ENCODE measurements at places on chromosomes 2 and 18.

DNA sequence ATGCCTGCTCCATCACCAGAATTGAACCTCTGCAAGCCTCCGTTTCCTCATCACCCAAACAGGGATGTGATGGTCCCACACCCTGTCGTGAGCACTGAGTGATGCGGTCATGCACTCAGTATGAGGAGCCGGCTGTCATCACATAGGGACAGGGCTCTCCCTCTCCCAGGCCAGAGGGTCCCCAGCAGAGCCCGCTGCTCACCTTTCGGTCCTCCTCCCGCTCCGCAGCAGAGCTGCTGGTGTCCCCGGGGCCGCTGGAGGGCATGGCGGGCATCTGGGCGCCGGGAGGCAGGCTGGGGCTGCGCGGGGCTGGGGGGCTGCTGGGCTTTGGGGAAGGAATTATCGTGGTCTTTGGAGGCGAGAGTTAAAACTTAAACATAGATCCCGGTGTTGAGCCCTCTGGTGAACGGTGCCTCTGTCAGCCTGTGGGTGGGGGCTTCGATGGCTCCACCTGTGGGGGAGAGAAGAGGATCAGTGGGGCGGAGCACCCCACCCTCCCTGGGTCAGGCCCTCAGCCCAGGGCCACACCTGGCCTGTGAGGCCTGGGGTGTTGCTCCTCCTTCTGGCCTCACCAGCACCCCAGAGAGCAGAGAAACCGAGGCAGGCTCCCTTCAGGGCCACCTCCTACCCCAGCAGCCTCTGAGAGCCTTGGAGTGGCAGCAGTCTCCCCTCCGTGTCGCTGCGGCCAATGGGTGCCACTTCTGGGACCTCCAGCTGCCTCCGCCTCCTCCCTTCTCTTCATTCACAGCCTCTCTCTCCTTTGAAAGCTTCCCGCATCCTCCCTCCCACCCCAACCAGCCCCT is 27.8 kb downstream of the DNMT3A start:
- no peak for DNase-seq

DNA sequence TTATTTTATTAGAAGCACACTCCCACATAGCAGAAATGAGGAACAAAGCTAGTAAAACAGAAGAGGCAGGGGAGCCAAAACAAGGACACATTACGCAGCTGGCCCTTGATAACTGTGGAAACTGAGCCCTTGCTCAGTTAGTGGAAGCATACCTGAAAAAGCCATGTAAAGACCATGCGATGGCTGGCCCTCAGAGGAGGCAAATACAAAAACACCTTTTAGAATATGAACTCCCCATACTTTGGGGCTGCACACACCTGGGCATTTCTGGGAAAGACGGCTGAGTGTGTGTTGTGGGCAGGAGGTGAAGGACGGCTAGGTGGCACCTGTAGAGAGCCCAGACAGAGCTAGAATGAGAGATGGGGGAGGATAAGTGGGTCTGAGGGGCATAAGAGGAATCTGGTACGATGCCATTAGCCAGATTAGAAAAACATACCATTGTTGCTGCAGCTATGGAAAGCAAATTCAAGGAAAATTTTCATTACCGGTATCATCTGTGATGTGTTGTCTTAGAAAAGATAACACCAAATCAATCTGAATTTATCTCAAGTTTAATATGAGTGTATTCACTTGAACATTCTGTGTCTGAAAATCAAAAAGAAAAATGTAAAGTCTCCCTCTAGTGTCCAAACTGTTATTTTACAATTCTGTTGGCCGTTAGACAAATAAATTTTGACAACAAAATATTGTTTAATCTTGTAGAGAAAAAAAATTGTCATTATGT is 45.2 kb upstream of the SULT1C3 start:
- no peak for DNase-seq

GRCh38 chr2:224038830-224039079 is 331 bp downstream of the SERPINE2 start:
- no peak for DNase-seq

GRCh38 chr2:128573531-128573930 is 254.9 kb upstream of the HS6ST1 start:
- DNase-seq = no peak

GRCh38 chr2:121253674-121254240 is 31.2 kb downstream of the TFCP2L1 start:
- no peak for DNase-seq

- no peak for DNase-seq
Observed at GRCh38 chr2:211982162-211982561, 556.4 kb downstream of the ERBB4 start.

DNA sequence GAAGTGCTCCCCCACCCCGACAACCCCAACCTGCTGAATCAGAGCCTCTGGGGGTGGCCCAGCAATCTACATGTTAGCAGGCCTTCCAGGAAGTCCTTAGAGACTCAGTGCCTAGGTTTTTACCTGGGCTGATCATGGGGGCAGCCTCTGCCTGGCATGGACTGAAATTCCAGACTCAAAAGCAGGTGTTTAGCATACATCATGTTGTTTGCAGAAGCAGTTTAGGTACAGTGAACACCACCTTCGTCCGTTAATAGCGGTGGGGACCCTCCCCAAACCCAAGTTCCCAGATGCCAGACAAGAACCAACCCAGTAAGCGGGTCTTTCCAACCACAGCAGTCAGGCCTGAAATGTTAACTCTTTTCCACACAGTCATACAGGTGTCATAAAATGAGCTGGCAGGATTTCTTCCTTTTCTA is 26.4 kb upstream of the GALR1 start:
- no peak for DNase-seq

DNA sequence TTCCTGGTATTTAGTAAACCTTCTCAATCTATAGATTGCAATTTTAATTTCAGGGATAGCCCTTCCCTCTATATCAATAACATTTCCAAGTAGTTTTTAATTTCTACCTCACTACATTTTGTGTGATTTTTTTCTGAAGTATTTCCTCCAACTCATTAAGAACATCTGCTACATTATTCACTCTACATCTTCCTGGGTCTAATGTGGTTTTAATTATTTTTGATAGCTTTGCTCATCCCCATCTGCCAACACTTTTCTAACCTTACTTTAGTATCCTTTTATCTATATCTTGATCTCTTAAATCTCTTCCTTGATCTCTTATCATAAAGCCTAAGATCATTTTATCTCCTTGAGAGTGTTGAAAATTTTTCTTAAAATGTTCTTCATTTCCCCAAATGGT is 278.3 kb upstream of the CYP26B1 start:
- no peak for DNase-seq

- DNase-seq = no peak
Observed at GRCh38 chr2:60377825-60378224, 175.6 kb downstream of the BCL11A start.

DNA sequence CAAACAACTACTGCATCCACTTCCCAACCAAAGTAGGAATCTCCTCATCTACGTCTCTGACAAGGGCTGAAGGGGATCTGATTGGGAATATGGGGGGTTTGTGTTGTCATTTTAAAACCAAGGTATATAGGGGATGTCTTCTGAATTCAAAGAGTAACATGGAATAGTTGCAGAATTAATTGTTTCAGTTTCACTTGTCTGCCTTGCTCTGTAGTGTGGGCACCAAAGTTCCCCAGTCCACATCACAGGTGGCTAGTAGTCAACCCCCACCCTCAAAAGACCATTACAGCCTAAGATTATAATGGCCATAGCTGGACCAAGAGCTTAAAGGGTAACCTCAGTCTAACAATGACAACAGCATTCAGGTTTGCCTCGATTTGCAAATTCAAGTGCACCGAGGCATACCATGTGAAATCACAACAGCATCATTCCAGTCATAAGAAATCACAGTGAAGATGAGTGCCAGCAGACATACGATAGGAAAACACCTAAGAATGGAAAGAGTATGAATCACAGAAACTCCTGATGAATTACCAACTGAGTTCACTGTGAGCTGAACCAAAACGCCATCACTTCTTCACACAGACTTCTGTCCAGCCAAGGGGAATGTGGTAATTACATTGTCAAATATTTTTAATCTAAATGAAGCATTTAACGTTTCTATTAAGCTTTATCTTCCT is 52.4 kb downstream of the MYO5B start:
- DNase-seq = no peak

GRCh38 chr2:161045726-161046125 is 114.5 kb upstream of the TANK start:
- no peak for DNase-seq

- no peak for DNase-seq
Observed at GRCh38 chr2:141048951-141049350, 1081.9 kb downstream of the LRP1B start.

- DNase-seq = peak; percentile 43
Observed at GRCh38 chr2:232321156-232321816, 57.3 kb upstream of the ALPP start.

DNA sequence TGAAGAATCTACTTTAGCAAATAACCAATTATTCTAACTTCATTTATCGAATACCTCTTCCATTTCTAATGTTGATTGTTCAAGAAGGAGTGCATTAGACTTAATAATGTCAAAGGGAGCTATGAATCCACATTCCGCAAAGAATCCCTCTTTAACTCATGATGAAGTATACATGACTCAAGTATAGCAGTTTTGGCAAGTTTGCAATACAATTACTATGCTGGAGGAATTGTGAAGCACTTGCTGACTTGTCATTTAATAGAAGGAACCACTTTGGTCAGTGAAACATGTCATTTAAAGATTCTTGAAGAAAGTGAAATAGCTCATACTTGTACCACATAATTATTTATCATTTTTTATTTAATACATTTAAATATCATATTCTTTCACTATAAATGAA is 125.1 kb downstream of the SLC39A10 start:
- DNase-seq = no peak

DNA sequence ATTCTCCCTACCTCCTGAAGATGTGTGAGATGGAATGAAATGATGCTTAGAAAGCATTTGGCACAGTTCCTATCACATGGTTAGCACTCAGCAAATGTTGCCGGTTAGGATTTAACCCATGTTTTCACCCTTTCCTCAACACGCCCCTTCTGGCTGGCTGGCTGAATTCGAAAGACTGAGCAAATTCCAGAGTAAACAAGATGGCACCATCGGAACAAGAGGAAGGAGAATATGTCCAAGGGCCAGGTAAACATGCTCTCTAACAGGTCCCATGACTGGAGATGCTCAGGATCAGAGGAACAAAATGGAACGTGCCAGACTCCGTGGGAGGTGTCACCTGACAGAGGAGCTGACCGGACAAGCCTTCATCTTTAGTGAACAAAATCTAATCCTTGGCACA is 145.6 kb downstream of the ANKRD44 start:
- no peak for DNase-seq

DNA sequence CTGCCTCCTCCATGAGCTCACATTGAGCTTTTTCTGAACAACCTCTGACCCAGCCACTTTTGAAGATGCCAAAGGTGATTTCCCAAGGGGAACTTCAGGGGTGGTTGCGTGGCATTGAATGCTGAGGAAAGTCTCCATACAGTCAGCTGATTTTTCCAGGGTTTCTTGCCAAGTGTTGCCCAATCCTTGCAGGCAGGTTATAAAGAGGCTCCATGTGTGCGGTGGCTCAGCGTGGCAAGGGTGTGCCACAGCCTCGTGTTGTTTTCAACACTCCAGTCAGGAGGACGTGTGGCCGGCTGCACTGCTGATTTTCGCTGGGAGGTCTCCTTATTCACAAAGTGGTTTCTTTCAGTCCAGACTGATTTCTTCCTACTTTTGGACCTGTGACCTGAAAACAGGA is 81.4 kb upstream of the GATA6 start:
- no peak for DNase-seq

DNA sequence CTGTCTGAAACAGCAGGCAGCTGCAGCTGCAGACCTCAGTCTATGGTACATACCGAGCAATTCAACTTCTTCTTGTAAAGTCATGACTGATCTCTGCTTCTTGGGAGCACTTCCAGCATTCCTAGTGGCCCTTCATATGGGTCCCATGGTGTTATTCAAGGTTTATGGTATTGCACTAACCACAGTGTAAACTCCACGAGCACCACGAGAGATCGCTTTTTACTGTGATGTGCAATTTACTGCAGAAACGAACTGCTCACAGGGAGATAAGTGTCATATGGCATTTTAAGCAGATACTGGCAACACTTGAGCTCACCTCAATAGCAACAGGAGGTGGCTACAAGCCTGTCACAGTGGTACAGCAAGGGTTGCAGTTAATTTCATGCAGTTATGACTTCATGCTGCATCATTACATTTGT is 38.6 kb upstream of the SH3BP4 start:
- no peak for DNase-seq

DNA sequence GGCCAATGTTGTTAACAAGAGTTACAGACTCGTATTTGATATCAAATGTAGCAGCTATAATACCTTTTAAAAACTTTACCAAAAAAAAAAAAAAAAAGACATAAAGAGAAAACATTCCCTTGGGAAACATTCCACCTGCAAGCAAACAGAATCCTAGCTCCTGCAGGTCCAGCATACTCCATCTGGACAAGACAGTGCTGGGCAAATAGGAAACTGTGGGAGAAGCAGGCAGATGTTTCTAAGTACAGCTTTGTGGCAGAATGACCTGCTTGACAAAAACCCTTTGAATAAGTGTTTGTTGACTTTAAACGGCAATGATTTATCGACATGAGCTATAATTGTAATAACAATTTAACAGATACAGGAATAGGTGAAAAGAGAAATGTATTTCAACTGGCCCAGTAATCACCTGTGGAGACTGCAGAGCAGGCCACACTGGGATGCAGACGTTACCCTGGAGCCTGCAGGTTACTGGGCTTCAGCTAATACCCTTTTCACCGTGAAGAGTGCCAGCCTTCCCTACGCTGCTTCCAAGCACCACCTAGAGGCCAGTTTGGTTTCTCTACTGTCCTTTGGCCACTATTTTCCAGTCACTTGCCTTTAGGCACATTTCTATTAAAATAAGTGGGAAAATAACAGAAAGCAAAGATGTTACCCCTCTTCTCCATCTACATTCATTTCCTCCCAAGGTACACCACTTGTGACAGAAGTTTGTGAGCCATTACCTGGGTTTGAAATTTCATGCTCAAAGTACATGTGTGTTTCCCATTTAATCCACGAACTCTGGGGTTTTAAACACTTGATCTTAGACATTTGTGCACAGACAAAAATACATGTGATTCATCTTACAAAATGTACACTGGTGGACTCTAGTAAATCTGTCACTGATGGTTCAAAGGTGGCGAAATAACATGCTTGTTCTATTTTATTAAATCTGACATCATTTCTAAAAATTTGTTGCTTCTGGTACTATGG is 96.9 kb upstream of the ZNF397 start:
- peak; percentile 14 for DNase-seq

DNA sequence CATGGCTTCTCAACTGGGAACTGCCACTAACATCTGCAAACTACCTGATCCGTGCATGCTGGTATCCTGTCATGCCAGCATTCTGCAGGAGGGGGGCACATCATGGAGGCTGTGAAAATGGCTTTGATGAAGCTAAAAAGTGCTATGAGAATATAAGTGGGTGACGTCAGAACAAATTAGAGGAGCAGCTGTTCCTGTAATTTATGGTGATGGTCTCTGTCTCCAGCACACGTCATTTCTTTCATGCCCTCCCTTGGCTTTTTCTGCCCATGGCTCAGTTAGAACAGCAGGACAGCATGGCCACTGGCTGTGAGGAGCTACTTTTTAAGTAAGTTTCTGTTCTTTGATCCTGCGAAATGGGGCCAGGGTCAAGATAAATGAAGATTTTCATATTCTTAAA is 466.3 kb downstream of the THSD7B start:
- DNase-seq = no peak

Measured in activated naive CD4-positive, alpha-beta T cell (primary cell).